ENCODE measurements at places on chromosomes 5 and 9. TPM values are rescaled to one million over a fixed set of nuclear protein-coding genes. Genes with fewer than 3 reads are reported as not detected.

Gene PCDHGA2
- total RNA-seq, result not detected

DNA sequence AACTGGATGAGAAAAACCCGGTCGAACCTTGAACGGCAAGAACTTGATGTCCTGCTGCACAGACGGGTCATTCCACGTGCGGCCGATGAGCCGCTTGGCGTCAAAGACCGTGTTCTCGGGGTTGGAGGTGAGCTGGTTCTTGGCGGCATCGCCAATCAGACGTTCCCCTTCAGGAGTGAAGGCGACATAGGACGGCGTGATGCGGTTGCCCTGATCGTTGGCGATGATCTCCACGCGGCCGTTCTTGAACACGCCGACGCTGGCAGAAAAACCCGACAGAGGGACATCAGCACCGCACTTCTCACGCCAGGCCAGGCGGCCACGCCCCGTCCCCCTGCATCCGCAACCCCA is 519 bp downstream of the HSPA5 start:
- H3K27ac ChIP-seq, result peak overlapping the region; percentile 95
- peaks cover 40% of the 10 kb centered on the region for H3K36me3 ChIP-seq
- peaks cover 5% of the 10 kb centered on the region for H3K4me1 ChIP-seq
- peak; percentile 68 for DNase-seq
- no peaks in the 10 kb centered on the region for H3K27me3 ChIP-seq

DNA sequence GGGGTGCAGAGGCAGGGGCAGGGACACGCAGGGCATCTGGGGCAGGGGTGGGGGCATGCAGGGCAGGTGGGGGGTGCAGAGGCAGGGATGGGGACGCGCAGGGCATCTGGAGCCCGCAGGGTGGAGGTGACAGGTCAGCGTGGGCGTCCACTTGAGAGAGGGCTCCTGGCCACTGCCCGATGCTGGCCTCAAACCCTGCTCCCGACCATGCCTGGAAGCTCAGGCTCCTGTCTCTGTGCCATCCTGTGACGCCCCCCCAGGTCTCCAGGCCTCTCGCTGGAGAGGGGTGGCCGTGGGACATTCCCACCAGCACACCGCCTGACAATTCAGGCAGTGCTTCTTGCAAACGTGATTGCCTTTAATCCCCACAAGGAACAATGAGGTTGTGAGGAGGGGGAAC is 33.0 kb downstream of the ZDHHC11B start:
- no peaks in the 10 kb centered on the region for H3K36me3 ChIP-seq
- no peaks in the 10 kb centered on the region for H3K4me1 ChIP-seq
- no peaks in the 10 kb centered on the region for H3K27me3 ChIP-seq
- no peak for DNase-seq

DNA sequence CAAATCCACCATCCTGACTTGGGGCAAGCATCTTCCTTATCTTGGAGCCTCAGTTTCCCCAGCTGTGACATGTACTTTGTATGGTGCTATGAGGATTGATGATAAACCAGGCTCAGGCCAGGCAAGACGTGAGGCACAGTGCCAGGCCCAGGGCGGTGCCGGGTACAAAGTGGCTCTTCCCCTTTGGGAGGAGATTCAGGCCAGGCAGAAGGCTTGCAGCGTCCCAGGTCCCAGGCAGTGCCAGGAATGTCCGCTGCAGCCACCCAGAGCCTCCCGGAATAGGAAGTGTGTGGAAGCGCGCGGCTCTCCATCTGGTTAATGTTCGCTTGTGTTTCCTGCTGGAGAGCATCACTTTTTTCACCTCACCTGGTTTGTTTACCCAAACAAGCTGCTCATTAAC is 12.6 kb upstream of the DENND1A start:
- no peak overlapping the region for H3K27ac ChIP-seq
- no peaks in the 10 kb centered on the region for H3K27me3 ChIP-seq
- DNase-seq, result no peak
- H3K4me3 ChIP-seq, result no peak overlapping the region
- no peaks in the 10 kb centered on the region for H3K4me1 ChIP-seq
- no peaks in the 10 kb centered on the region for H3K36me3 ChIP-seq

- no peak overlapping the region for H3K27ac ChIP-seq
- no peaks in the 10 kb centered on the region for H3K4me1 ChIP-seq
- no peak for DNase-seq
- no peak overlapping the region for H3K4me3 ChIP-seq
These were observed 47.6 kb upstream of the SIL1 start for GRCh38 chr5:139245637-139246339.

- no peaks in the 10 kb centered on the region for H3K27me3 ChIP-seq
- H3K4me3 ChIP-seq, result no peak overlapping the region
- H3K27ac ChIP-seq, result no peak overlapping the region
- no peaks in the 10 kb centered on the region for H3K4me1 ChIP-seq
These were observed 1016.8 kb upstream of the DMAC1 start for GRCh38 chr9:8816361-8816760.

DNA sequence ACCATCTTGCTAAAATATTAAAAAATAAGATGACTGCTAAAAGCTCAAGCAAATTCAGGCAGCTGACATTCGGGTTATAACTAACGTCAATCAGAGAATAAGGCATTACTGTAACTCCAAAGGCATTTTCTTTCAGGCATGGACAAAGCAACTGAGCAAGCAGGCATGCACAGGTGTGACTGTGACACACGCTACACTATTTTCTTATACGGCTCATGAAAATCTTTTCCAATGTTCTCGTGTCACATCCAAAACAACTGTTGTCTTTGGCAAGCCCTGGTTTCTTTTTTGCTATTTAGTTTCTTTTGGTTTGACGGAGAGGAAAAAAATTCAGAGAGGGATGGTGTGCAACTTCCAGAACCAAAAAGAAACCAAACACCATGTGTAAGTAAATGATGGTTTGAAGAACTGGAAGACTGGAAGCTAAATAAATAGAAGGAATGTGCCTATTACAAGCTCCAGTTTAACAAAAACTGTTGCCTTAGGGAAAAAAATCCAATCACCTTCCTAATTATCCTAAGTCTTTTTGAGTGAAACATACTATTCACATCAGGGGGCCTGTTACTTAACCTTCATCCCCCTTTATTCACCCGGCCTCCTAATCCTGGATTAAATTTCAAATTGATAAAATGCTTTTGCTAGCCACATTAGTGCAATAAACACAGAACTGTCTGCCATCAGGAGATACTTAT is 277.6 kb downstream of the PSAT1 start:
- no peak overlapping the region for H3K4me3 ChIP-seq
- no peaks in the 10 kb centered on the region for H3K4me1 ChIP-seq
- no peaks in the 10 kb centered on the region for H3K27me3 ChIP-seq

Data from Peyer's patch (tissue), 4 donors.